NCI-H2227 treated with DMSO at 0.1 percent for 48 hours (cell line): ENCODE measurements at places on chromosomes 12 and 14.

GRCh38 chr12:112901271-112901670 lies 5.5 kb upstream of the OAS1 start:
- DNase-seq = no peak

- DNase-seq = no peak
Measured at GRCh38 chr12:104684884-104685283, 228.1 kb downstream of the CHST11 start.

DNA sequence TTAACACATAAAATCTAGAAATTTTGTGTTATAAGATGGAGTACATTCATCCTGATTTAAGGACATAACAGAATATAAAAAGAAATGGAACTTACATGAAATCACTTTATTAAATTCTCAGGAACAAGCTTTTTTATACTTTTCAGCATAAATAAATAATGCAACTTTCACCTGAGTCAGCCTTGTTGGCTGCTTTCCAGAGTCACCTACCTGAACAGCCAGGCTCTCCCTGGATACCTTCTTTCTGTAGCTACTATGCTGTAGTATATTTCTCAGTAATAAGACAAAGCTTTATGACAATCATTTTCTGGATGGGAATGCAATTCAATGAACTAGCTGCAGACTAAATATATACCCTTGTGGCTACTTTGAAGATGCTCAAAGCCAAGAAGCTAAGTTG lies 111.9 kb downstream of the NTS start:
- no peak for DNase-seq

- DNase-seq = no peak
Measured at GRCh38 chr12:120276734-120277133, 11.2 kb upstream of the PXN start.

GRCh38 chr12:120367233-120367923 lies 1.6 kb downstream of the MSI1 start:
- DNase-seq = peak; percentile 39

DNA sequence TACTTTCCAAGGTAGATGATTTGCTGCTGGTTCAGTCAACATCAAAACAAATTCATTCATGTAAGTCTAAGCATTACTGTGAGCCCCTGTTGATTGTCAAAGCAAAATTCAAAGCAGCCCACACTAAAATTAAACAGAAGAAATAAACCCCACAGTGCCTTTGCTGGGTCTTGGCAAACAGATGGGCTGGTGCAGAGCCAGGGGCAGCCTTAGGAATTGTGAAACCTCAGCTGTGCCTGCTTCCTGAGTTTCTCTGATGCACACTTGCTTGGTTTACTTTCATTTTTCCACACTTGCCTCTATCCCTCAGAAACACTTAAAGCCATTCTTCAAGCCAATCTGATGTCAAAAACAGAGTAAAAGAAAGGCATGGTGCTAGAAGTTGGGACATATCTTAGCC lies 6.6 kb upstream of the PLEKHG7 start:
- peak; percentile 59 for DNase-seq
